Sigmoid colon (tissue), 7 donors: ENCODE measurements at places on chromosomes 6 and 20. TPM values are rescaled to one million over a fixed set of nuclear protein-coding genes. Genes with fewer than 3 reads are reported as not detected.

The PTK6 gene
- total RNA-seq: not detected

The C6orf58 gene
- not detected for total RNA-seq

The SPATS1 gene
- total RNA-seq: not detected

The TRIM10 gene
- 0.36 TPM for total RNA-seq

GRCh38 chr6:158370805-158371204, 58.5 kb downstream of the TULP4 start:
- DNase-seq: no peak

DNA sequence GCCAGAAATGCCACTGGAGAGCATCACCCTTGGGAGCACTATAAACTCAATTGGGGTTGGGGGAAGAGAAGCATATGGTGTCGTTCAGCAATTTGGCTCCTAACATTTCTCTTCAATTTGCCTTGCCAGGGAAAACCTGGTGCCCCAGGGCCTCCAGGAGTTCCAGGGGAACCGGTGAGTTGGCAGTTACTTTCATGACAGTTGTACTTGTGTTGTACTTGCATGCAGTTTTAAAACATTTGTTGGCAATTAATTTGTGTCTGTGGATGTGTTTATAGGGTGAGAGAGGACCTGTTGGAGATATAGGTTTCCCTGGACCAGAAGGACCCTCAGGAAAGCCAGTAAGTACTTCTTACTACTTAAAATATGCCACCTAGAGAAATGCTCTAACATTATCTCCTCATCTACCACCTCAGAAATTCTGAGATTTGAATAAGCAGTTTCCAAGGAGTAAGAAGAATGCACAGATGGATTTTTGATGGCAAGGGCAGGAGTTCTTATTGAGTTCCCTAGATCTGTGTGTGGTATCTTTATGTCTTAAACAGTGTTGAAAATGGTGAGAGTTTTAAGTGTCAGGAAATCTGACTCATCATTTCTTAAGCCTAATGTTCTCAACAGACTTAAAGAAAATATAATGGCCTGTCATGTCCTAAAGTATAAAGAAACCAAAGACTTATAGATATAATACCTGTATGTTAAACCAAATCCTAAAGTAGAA, 122.5 kb downstream of the COL9A1 start:
- DNase-seq: no peak

The VSX1 gene
- total RNA-seq: not detected

The LY6G6D gene
- 6.4 TPM for total RNA-seq

- no peak for DNase-seq
These were observed 14.8 kb upstream of the TENT5A start for GRCh38 chr6:81767163-81767891.

- DNase-seq: no peak
These were observed 183.9 kb downstream of the ERMARD start for GRCh38 chr6:169935348-169935718.

DNA sequence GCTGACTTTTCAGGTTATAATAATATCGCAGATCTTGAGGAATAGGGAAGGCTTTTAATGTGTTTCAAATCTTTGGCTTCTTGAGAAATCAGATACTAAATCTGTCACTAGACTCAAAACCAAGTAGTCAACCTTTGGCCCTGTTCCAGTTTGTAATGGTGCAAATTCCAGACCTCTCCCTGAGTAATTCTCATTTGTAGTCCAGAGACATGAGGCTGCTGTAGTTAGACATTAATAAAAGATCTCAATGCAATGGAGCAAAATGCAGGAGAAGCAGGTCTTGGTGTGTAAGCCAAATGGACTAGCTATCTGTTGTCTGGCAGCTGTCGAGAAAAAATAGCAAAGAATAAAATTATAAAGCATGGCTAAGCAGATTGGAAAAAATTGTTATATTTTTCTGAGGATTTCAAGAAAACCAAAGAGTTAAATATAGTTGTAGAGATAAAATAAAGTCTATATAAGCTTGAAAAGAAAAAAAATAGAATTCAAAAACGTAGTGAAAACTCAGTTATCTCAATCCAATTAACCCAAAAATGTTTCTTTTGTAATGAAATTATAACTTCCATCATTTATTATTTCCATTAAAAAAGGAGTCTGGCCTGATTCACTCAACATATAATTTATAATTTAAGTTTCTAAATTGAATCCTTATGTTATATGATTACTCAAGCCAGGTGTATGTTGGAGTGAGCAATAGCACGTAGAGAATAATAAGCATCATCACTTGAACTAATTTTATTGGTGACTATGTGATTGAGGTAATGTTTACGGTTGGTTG, 161.5 kb upstream of the ADGRB3 start:
- DNase-seq: no peak

The SPO11 gene
- total RNA-seq: not detected

The MYT1 gene
- total RNA-seq: 0.16 TPM

GRCh38 chr6:33686981-33687975, 24.2 kb downstream of the UQCC2 start:
- DNase-seq: no peak

DNA sequence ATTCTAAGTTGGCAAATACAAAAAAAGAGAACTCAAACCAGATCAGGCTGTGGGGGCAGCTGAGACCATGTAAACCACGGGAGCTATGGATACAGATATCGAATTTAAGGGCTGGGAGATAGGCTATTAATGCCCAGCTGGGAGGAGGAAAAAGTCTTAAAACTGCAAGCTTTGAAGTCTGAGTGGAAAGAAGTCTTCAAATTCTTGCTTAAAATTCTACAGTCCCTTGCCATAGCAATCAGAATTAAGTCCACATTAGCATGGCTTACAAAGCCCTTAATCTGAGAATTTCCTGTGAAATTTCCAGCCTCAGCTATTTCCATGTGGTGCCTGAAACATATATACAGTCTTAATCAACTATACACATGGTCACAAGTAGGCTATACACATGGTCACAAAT, 465.0 kb upstream of the HSF2 start:
- no peak for DNase-seq

DNA sequence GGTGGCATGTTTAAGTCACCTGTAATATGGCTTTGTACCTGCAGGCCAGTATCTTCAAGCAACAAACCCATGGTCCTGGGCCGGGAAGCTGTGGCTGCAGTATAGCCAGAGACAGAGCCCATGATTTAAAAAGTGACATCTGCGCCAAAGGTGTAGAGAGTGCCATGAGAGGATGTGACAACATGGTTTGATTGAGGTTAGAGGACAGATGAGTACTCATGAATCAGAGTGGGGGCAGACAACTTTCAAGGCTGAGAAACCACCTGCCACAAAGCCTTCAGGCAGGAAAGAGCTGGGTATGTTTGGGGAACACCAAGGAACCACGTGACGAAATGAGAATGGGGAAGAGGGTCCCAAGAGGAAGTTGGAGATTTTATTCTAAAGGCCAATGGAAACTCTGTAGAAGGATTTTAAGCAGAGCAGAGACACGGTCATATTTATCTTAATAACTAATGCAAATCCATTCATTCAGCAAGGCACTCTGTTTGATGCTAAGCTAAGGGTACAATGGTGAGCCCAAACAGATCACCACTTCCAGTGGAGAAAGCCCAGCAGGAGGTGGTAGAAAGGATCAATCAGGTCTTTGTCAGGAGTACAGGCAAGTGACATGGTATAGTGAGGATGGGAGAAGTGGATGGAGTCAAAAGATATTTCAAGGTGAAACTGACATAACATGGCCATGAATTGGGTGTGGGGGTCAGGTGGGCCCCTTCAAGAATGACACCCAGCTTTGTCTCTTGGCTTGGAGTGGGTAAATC, 3.4 kb upstream of the MICAL1 start:
- DNase-seq: peak; percentile 37

The HMGCLL1 gene
- 7.5 TPM for total RNA-seq

The CALHM6 gene
- total RNA-seq: 1.3 TPM

DNA sequence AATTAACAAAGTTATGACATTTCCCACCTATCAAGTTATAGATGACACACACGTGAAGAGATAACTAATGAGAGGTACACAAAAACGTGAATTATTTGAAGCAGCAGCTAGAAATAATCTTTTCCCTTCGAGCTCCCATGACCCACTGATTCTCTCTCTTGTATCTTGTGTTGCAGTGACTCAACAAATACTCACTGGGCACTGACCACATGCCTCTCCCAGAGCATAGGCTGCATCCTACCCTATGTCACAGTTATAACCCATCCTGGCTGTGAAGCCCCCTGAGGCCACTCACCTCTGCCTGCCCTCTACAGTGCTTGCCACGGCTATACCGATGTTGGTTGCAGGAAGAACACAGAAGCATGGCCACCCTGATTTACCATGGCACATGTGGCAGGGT, 91.8 kb downstream of the INSM1 start:
- no peak for DNase-seq

The SOX4 gene
- total RNA-seq: 7.2 TPM

DNA sequence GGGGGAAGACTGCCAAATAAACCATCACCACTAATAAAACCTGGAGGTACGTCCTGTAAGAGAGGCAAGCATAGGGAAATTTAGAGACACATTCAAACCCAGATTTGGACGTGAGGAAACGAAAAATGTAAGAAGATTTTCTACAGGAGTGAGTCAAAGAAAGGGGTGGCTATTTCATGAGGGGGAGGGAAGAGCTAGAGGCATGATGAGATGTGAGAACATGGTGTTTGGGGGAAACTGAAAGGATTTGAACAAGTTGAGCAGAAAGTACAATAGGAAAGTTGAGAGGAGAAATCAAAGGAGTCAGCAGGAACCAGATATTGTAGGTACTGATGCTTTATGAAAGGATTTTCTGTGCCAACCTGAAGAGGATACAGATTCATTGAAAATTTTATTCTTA, 179.1 kb upstream of the HS3ST5 start:
- DNase-seq: no peak

DNA sequence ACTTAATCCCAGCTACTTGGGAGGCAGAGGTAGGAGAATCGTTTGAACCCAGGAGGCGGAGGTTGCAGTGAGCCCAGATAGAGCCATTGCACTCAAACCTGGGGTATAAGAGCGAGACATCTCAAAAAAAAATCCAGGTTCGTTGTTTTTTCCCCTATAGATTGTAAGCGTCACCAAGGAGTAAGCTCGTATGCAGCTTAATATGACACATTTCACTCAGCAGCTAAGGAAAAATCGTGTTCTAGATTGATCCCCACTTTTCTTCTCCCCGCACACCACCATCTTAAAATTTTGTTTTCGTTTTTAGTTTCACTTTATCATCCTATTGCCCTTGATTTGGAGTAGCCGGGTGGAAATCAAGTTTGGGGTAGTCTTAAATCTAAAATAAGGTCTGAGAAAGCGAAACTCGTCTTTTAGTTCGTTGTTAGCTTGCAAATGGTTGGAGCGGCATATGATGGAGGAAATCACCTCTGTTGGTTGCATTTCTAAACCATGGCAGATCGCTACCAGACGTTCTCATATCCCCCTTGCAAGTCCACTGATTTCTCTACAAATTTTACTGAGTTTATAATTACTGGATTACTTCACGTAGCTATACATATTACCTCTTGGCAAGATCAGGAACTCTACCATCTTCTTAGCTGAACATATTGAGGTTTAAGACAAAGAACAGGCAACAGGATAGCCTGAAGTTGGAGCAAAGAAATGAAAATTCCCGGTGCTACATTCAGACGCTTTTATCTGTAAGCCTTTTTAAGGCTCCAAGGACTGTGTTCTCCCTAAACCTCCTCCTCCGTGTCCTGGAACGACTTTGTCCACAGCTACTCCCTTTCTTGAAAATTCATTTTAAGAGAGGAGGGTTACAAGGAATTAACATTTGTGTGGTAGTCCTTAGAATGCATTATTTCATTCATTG, 91.1 kb upstream of the BTN3A2 start:
- DNase-seq: no peak

DNA sequence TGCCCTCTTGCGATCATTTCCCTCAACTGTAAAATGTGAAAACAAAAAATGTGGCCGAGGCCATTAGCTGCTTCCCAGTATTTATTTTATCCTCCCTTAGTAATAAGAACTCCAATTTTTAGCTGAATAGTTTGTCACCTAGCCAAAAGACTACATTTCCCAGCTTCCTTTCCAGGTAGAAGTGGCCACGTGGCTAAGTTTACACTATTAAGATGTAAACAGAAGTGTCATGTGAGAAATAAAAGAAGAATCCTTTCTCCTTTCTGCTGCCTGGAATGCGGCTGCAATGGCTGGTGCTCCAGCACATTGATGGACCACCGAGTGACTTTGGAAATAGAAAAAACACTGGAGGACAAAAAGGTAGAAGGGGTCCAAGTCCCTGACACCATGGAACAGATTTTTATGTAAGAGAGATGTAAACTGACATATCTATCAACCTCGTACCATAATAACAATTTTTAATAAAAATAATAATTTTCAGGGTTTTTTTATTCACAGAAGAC, 268.8 kb downstream of the PKHD1 start:
- DNase-seq: no peak

The NKAIN2 gene
- total RNA-seq: 0.68 TPM

DNA sequence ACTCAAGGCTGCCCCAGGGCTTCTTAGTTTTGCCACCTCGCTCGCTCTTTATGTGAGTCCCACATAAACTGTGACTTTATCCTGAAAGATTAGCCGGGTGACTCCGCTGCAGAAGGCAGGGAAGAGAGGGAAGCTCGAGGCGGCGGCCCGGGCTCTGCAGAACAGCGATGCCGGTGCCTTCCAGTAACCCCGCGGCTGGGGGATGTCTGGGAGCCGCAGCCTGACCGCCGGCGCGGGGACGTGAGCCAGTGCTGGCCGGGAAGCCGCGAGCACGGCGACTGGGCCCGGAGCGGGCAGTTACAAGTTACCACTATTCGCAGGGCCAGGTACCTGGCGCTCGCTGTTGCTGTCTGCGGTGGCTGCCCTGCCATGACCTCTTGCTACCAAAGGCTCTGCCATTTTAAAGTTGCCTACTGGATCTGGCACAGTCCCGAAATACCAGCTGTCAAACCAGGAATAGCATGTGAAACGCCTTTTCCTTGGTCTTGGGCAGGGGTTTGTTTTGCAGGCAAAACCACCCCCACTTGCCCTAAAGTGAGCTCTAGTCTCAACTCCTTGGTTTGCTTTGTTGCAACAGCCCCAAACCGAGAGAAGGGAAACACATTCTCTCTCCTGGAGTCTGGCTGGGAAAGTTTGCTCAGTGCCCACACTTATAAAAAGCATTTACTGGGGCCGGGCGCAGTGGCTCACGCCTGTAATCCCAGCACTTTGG, 124.0 kb upstream of the SLC2A12 start:
- peak; percentile 73 for DNase-seq

The SLC22A2 gene
- 0.27 TPM for total RNA-seq

- DNase-seq: no peak
These were observed 41.5 kb upstream of the RNF24 start for GRCh38 chr20:4056880-4057279.
